Caudate nucleus (tissue), 63 donors: ENCODE measurements at places on chromosomes 13 and 19.
A peak's percentile ranks its signal among the peaks of the same experiment; 100 is the strongest.

DNA sequence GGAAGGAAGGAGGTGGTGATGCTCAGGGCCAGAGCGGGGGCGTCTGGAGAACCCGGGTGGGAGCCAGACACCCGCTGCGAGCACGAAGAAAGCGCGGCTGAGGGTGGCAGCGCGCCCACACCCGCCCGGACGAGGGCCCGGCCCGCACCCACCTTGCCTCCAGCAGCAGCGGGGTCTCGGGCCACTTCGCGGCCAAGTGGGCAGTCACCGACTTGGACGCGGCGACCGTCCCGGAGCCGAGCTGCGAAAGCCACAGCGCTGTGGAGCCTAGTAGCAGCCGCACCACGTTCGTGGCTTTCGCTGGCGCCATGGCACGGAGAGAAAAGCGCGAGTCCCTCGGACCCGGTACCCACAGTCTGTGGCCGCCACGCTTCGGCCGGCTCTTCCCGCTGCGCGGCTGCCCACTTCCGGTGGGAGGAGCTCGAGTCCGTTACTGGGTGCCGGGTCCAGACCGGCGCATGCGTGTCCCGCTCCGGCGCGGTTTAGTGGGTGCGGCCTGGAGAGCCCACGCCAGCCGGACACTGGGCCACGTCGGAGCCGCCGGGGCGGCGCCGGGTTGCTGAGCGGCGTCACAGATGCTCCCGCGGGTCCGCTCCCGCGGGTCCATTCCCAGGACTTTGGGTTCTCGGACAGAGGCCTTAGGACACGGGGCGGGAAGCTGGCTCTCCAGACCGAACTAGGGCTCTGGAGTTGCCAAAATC, at the start of gene UGGT2:
UGGT2 (minus strand) TSS at position 399 of the 701 bp plus-strand sequence; CDS start at position 310, 89 bp downstream.
- peak; percentile 85 for DNase-seq

DNA sequence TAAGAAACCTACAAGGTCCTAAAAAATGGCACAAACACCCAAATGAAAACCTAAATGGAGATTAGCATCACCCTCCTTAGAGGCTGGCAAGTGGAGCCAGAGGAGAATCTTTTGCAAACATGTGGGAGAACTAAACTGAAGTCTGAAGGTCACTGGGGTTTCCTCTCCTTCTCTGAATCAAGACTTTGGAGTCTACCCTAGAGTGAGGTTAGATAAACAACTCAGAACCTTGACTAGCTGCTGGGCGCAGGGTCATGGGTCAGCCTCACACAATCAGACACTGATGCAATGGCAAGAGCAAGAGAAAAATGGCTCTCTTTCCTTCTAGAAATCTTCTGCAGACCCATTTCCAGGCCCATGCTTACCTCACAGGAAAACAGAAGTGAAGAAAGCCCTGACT, 165.8 kb downstream of the KCTD12 start:
- DNase-seq, result no peak

GRCh38 chr19:6041991-6042481, 64.1 kb upstream of the RANBP3 start:
- DNase-seq, result peak; percentile 64

DNA sequence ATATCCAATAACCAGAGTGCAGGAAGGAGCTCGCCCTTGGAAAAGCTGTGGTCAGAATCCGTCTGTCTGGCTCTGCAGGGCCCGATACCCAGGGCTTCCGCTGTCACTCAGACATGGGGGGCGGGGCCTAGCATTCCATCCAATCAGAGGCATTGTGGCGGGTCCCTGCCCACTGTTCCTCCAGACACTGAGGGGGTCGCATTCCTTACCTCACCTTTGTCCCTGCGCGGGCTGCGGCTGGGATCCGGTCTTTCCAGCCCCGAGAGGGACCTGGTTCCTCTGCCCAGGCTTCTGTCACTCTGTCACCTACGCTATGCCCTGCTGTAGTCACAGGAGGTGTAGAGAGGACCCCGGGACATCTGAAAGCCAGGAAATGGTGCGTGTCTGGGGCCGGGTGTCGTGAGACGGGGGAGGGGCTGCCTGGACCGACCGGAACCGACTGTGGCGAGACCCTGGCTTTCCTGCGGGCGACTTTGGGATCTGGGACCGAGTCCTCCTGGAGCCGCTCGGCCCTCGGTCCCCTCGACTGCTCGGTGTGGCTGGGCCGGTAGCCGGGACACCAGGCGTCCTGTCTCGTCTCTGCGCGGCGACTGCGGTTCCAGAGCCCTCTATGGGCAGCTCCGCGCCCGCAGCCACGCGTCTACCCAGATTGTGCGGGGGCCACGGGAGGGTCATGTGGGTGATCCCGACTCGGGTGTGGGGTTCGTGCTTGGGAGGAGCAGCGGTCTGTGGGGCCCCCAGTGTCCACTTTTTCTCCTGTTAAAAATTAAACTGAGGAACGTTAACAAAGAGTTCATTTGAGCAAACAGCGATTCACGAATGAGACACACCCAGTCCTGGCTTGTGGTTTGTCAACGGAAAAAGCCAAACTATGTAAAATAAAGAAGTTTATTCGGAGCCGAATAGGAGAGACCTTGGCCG, at the start of gene ZNF69:
ZNF69 (plus strand) TSS at position 172 of the 921 bp plus-strand sequence; CDS start at position 314, 142 bp downstream.
- peak; percentile 87 for DNase-seq

DNA sequence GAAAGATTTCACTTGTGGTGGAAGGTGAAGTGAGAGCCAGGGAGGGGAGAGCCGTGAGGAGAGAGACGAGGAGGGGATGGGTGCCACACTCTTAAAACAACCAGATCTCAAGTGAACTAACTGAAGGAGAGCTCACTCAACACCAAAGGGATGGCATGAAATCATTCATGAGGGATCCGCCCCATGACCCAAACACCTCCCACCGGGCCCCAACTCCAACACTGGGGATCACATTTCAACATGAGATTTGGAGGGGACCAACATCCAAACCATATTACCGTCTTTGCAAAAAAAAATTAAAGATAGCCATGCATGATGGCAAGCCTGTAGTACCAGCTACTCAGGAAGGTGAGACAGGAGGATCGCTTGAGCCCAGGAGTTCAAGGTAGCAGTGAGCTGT, 34.9 kb upstream of the POP4 start:
- no peak for DNase-seq

- no peak for DNase-seq
These were observed 177.1 kb downstream of the PCCA start for GRCh38 chr13:100266026-100266425.

DNA sequence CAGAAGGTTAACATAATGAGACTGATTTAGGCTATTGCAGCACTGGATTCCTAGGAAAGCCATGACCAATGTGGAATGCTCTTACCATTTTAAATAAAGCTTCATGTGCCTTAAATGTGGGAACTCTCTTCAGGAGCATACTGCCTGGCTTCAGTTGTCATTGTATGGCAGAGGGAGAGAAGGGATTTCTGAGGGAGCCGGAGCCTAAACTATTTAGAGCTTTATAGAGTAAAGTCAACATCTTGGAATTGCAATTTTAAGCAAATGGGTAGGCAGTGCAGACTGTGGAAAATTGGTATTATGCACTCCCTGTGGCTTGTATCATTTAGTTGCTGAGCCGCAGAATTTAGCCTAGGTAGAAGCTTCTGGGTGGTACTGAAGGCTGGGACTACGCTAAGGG, 2041.4 kb downstream of the PCDH9 start:
- no peak for DNase-seq

DNA sequence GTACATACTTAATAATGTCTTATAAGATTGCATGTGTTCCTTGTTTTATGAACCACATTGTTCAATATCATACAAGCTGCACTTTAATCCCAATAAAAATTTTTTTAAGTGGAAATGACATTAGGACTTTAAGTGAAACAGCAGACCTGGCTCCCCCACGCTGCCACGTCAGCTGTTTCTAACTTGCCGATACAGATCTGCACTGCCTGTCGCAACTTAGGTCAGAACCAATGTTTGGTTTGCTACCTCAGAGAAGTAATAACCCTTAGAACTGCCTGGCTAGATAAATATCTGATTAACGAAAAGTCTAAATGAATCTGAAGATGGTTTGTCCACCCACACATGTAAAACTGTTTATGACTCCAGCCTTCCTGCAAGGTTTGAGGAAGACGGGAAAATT, 327.5 kb upstream of the DACH1 start:
- DNase-seq, result no peak

DNA sequence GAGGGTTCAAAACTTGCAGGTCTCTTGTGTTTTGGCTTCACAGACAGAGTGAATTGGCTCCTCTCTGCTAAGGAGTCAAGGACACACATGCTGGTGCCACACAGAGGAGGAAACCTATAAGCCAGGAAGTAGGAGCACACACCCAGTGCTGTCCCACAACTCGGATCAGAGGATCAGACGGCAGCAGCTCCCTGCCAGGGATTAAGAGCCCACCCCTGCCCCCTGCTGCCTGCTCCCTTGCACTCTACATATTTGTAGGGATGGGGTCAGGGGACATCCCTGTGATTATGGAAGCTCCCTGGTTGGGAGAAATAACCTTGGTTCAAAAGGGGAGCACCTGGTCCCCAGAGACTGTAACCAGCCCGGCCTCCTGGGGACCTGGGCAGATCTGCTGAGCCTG, 77.5 kb upstream of the CLDN10 start:
- no peak for DNase-seq

DNA sequence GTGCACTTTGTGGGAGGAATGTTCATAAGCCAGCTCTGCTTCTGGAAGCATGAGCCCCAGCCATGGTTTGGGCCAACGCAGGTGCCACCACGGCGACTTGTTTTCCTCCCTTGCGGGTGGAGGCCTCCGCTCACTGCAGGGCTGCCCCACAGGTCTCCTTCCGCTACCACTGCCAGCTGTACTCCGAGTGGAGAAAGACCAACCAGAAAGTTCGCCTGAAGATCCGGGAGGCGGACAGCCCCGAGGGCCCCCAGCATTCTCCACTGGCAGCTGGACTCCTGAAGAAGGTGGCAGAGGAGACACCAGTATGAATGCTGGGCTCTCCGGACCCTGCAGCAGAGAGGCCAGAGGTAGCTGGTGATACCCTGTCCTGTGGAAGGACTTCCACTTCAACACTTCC, 6.5 kb upstream of the HNRNPM start:
- DNase-seq, result no peak

GRCh38 chr13:46893798-46894560, 2.9 kb downstream of the HTR2A start:
- peak; percentile 42 for DNase-seq

GRCh38 chr13:98576200-98576945, 534 bp downstream of the STK24 start:
- no peak for DNase-seq

GRCh38 chr13:94966422-94966955, 254.1 kb upstream of the SOX21 start:
- DNase-seq, result no peak

DNA sequence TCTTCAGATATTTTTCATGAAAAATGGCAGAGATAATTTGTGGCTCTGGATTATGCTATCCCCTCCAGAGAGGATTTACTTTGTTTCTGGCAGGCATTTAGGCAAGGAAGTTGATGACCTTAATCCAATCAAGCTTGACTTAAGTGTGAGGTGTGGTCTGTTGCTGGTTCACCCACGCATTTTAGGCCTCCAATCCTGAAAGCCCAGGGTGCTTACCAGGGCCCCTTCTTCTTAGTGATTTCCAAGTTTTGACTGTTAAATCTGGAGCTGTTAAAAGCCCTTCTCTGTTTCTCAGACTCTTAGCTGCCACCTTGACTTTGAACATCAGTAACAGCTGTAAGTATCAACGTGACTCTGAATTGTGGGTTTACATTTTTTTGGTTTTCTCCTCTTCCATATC, 161.8 kb downstream of the DNAJC15 start:
- DNase-seq, result no peak

GRCh38 chr13:51943721-51944120, 67.5 kb downstream of the ATP7B start:
- DNase-seq, result no peak

- no peak for DNase-seq
These were observed 22.6 kb downstream of the ZBTB7A start for GRCh38 chr19:4043966-4044715.

DNA sequence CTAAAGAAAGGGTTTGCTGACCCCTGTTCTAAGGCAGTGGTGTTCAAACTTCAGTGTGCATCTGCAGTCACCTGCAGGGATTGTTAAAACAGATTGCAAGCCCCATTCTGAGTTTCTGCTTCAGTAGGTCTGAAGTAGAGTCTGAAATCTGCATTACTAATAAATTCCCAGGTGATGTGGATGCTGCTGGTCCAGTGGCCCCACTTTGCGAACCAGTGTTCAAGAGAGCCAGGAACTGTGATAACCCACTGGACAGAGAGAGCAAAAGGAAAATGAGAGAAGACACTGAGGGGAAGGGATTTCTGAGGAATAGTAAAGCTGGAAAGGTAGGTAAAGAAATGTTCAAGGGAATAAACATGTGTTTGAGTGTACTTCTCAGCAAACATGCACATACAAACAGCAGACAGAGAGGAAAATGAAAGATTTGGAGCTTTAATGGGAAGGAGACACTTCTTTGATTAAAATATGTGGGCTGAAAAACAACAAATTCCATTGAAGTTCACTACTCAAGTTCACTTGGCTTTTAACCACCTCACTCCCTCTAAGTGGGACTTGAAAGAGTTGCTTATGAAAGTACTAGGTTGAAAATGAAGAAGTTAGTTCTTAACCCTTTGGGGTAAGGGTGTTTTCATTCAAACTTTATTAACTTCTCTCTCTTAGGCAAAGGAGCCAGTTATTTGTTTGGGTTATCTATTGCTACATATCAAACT, 26.4 kb upstream of the FAM216B start:
- no peak for DNase-seq

DNA sequence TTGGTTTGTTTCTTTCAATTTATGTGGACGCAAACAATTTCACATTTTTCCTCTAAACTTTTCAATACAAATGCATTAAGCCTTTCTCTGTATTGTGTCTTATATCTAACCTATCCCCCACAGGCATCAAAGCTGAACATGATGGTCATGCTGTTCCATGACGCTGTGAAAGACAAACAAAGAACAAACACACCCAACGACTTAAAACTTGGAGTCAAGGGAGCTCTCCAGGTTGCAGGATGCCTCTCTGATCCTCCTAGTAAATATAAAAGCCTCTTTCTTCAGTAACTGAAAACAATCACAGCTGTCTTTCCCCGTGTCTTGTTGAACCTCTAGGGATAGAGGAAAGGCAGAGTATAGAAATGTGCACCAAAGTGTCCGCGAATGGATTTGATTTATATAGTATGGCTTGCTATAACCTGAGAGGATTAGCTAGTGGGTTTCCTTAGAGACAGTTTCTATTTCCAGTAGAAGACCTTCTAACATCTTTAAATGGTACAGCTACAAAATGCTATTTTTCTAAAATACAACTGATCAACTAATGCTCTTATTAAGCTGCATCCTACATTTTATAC, 43.1 kb downstream of the PCDH9 start:
- no peak for DNase-seq

- no peak for DNase-seq
These were observed 187.7 kb downstream of the RAP2A start for GRCh38 chr13:97621631-97622030.

- no peak for DNase-seq
These were observed 27.1 kb upstream of the UBL3 start for GRCh38 chr13:29877456-29878078.
